ENCODE measurements at places on chromosomes 2 and 18.

- DNase-seq = no peak
Observed at GRCh38 chr2:204343685-204344084, 201.6 kb upstream of the PARD3B start.

DNA sequence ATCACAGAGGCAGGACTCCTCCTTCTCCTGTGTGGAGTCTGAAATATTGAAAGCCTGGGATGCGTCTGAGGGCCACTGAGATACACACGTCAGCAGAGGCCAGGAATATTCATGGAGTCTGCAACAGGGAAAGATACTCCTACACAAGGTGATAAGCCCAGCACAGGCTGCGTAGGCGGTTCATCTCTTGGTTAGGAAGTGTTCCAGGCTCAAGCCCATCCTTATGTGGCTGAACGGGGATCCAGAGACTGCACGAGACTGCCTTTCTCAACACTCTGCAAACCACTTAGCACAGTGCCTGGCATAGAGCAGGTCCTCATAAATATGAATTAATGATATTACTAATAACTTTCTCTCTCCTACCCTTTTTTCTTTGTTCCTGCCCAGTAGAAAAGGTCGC lies 29.2 kb upstream of the AGPS start:
- DNase-seq = no peak

DNA sequence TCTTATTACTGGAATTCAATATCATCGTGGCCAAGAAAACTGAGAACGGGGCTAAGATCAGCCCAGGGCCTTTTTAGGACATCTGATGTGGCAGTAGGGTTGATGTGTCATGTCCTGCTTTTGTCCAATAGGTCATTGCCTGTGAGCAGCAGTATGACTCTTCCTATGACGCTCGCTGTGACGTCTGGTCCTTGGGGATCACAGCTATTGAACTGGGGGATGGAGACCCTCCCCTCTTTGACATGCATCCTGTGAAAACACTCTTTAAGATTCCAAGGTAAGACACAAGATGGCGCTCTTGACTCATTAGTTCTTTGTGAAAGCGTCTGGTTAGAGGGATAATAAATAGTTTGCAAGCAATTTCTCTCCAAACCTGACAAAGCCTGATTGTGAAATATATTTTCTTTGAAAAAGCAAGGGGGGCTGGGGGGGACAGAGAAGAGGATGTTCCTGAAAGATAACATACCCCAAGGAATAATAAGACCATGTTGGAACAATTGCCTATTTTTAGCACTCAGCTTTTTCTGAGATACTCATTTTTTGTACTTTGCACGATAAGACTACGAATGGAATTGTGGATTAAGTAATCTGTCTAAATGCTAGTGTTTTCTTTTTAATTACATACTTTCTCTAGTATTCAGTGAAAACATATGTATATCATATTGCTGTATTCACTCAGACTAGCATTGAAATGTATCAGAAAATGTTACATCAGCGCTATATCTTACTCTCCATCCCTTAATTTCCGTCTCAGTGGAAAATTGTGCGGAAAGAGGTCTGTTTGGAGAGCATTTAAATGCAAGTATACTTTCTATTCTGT lies 58.1 kb downstream of the MYO3B start:
- no peak for DNase-seq

DNA sequence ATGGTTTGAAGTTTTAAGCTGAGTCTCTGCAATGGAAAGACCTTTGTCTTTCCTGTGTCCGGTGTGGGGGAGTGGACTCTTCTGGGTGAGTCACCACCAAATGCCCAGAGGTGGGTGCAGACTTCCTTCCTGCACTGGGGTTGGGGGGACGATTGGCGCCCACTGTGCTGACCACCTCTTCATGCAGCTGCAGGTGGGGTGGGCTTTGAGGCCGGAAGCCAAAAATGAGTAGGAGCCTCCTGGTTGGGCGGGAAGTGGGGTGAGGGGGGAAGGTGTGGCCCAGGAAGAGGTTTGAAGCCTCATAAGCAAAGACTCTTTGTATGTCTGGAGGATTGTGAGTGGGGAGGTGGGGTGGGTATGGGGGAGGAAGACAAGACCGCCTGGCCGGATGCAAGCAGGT lies 27.6 kb downstream of the PAX8 start:
- DNase-seq = no peak

- DNase-seq = no peak
Observed at GRCh38 chr2:186256540-186256939, 229.5 kb upstream of the ZC3H15 start.

DNA sequence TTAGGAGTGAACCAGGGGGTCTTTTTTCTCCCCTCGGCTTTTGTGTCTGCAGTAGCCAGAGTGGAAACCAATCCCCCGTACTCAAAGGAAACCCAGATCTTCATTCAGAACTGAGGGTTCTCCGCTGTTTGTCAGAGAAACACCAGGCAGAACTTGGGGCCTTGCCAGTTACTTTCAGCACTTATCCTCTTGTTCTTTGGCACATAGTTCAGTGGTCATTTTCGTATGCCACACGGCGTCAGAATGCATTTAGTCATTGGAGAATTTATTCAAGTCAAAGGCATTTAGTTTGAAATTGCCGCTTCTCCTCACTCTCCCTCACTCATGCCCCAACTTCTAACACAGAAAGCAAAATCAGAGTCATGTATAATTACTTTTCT lies 102.9 kb downstream of the CABLES1 start:
- no peak for DNase-seq

DNA sequence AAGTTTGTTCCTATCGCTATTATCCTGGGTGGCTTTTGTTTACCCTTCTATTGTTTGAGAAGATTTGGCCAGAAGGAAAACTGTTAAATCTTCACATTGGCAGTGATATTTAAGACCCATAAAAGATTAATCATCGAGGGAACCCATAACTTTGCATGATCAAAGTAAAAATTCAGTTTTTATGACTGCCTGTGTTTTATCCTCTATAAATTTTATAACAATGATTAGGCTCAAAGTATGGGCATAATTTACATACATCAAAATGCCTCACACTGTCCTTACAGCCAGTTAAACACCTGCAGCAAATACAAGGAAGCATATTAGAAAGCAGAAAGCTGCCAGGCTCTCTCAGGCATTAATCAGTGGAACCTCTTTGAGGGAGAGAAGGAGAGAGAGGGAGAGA lies 289.1 kb downstream of the ICOS start:
- no peak for DNase-seq

- DNase-seq = peak; percentile 21
Observed at GRCh38 chr2:206442833-206443734, at the start of gene ADAM23. TSS of gene ADAM23 (plus strand) at chr2:206443532. CDS start at chr2:206443867, 335 bp downstream.

GRCh38 chr18:54558609-54559585 lies 32.1 kb upstream of the DYNAP start:
- no peak for DNase-seq

GRCh38 chr2:158239271-158239670 lies 137.6 kb downstream of the UPP2 start:
- no peak for DNase-seq

GRCh38 chr2:6506859-6507258 lies 358.8 kb downstream of the CMPK2 start:
- DNase-seq = no peak

- no peak for DNase-seq
Observed at GRCh38 chr2:28666496-28667184, 85.0 kb upstream of the PPP1CB start.

- no peak for DNase-seq
Observed at GRCh38 chr18:78762753-78763152, 216.9 kb upstream of the SALL3 start.

DNA sequence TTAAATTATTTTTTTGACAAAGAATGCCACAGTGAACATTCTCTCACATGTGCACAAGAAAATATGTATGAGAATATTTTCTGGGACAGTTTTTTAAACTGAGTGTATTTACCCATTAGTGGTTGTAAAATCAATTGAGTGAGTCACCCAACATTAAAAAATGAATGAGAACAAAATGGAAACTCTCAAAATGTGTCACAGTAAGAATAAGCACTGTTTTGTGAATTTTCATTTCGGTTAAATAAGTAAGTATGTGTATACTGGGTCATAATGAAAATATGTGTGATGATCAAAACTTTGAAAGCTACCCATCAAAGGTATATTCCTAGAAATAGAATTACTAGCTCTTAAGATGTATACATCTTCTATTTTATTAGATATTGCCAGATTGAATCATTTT lies 11.6 kb downstream of the BABAM2 start:
- DNase-seq = no peak

- no peak for DNase-seq
Observed at GRCh38 chr2:175310813-175311504, 129.4 kb upstream of the ATP5MC3 start.

- no peak for DNase-seq
Observed at GRCh38 chr2:21643180-21643579, 519.4 kb downstream of the TDRD15 start.
